ENCODE measurements at places on chromosomes 6 and 20.

GRCh38 chr6:130848945-130849344, 21.7 kb downstream of the SMLR1 start:
- peak; percentile 18 for DNase-seq

GRCh38 chr6:20001286-20001685, 164.1 kb downstream of the ID4 start:
- DNase-seq, result no peak

DNA sequence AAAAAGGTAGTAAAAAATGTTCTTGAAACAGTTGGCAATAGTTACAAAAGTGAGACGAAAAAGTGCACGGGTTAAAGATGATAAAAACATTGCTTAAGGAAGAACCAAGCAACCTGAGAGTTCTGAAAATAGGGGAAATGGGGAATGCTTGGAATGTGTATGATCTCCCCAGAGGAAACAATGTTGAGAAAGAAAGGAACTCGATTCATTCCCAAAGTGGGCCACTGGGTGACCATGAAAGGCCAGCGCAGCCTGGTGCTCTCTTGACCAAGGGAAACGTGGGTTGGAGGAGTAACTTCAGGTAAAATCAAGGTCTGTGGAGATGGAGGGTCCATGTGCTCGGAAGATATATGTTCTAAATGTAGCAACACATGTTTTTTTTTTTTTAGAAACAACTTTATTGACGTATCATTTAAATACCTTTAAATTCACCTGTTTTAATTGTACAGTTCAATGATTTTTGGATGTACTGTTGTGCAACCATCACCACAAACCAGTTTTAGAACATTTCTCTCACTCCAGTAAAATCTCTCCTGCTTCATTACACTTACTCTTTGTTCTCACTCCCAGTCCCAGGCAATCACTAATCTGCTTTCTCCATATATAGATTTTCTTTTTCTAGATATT, 34.5 kb upstream of the CEP85L start:
- DNase-seq, result no peak

- DNase-seq, result no peak
Observed at GRCh38 chr6:114862819-114863218, 520.0 kb upstream of the HS3ST5 start.

GRCh38 chr20:62603021-62603906, 39.0 kb upstream of the SLCO4A1 start:
- peak; percentile 96 for DNase-seq

DNA sequence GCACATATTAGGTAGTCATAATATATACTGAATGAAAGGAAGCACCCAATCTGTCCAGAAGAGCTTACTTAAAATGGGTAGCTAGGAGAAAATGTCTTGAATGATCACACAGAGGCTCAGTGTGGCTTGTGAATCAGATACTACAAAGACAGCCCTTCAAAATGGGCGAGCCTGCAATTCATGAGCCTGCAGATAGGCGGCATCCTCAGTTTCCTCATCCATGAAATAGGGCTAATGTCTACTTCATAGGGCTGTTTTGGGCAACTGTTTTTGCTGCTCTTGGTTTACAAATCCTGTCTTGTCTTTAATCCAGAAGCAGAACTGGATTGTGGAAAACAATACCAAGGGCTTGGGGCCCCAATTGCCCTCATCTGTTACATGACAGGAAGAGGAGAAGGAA, 129.3 kb upstream of the KCNK16 start:
- DNase-seq, result peak; percentile 64

GRCh38 chr20:40009542-40009941, 679.5 kb downstream of the MAFB start:
- DNase-seq, result no peak

DNA sequence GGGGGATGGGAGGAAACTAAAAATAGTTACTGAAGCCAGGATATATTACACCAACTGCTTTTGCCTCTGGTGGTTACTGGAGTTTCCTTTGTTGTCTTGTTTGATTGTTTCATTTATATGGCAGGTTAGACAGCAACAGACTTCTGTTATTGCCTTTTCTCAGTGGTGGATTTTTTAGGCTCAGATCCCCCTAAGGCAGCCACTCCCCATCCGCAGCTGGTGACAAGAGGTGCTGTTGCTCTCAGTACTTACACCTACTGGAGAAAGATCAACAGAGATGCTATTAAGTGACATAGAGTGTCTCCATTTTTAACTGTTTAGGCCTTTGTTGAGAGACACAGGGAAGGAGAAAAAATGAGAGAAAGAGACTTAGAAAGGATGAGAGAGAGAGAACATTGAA, 552.1 kb downstream of the PKHD1 start:
- DNase-seq, result no peak

DNA sequence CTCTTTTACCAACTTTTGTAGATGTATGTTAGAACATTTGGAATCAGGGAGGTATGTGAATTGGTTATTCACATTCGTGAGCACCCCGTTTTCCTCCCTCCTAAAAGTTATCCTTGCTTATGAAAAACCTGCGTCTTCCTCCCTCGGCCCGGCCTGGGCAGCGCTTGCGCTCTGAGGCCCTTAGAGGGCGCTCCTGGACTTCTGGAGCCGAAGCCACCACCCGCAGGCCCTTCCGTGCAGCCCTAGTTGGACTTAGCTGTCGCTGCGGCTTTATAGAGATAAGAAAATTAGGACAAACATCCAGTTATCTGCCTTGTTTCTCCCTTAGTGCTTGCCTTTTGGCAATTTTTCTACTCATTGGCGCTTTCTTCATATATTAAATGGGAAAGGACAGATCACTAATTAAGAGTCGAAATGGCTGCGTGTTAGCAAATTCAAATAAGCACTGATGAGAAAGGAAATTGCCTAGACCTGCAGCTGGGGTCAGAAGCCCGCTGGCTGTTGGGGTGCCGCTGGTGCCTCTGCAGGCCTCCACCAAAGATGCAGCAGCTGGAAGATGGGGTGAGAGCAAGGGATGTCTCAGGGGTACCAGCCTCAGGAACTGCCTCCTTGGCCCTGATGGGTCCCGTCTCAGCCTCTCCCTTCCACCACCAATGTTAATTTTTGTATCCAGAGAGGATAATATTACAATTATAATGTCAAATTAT, 5.2 kb downstream of the FNDC1 start:
- peak; percentile 73 for DNase-seq

- DNase-seq, result peak; percentile 56
Observed at GRCh38 chr20:49186535-49187329, 1.4 kb downstream of the STAU1 start.

DNA sequence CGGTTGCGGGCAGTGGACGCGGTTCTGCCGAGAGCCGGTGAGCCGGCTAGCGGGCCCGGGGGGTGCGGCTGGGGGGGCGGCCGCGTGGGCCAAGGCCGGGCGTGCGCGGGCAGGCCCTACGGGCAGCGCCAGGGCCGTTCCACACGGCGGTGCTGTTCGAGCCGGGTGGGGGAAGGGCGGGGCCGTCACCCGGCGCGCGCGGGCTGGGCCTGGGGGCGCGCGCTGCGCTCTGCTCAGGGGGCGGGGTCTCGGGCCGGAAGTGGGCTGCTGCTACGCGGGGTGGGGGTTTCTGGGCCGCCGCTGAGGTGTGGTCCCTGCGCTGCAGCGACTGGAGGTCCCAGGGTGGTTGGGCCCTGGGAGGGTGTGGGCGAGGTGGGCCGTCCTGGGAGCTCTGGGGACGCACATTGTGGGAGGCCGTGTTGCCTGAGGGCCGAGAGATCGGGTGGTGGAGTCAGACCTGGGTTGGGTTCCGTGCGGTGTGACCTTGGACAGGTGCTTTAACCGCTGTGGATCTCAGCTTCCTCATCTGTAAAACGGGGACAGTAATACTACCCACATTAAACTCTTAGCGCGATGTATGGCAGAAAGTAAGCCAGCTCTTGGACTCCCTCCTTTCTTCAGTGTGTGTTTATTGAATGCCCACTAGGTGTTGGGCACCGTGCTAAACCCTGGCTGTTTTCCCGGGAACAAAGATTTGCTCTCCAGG, 391 bp downstream of the MAPRE1 start:
- peak; percentile 44 for DNase-seq

DNA sequence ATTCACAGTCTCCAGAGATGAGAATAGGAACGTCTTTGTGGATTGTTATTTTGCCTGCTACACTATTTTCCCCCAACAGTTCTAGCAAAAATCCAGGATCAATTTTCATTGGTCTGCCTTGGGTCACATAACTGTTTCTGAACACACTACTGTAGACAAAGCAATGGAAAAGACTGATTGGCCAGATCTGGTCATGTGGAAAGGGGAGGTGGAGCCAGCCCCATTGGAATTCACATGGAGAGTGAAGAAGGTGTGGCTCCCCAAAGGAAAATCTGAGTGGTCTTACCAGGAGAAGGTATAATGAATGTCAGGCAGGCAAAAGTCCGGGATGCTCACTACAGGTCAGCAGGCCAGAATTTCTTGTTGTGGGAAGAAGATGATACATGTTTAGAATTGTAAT, 9.5 kb upstream of the TP53RK start:
- DNase-seq, result no peak

DNA sequence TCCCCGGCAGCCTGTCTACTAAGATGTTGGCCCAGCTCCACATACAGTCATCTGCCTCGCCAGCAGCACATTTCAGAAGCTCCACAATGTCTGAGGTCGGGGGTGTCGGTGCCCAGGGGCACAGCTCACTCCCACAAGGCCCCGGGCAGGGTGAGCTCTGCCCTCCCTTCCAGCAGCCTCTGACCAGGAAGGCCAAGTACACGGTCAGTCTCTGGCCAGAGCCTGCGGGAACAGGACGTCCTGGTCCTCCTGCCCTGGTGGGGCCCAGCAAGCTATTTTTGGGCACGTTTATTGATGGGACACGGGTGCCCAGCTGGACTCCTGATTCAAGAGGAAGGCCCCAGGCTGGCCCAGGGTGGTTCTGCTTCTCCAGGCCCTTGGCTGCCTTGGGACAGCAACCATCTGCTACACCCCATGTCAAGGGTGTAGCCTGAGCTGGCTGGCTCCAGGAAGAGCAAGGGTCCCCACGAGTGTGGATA, 114.9 kb upstream of the PTPN1 start:
- DNase-seq, result peak; percentile 53

GRCh38 chr6:56046576-56046975, 171.2 kb upstream of the BMP5 start:
- peak; percentile 45 for DNase-seq

- DNase-seq, result no peak
Observed at GRCh38 chr6:170212051-170212756, 78.7 kb downstream of the DLL1 start.

GRCh38 chr6:111661541-111662061, 55.9 kb upstream of the TRAF3IP2 start:
- no peak for DNase-seq

- DNase-seq, result no peak
Observed at GRCh38 chr6:80517525-80517924, 411.1 kb downstream of the BCKDHB start.

DNA sequence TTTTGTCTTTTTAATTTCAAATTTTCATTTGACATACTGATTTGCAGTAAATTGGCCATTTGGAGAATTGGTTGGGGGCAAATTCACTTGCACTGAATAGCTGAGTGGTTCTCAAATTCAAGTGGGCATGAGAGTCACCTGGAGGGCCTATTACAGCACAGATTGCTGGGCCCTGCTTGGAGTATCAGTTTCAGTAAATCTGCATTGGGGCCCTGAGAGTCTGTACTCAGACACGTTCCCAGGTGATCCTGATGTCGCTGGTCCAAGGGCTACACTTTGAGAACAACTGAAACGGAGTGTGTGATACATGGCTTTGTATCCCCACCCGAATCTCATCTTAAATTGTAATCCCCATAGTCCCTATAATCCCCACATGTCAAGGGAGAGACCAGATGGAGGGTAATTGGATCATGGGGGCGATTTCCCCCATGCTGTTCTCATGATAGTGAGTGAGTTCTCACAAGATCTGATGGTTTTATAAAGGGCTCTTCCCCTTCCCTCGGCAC, 115.9 kb downstream of the KLHL32 start:
- DNase-seq, result no peak

DNA sequence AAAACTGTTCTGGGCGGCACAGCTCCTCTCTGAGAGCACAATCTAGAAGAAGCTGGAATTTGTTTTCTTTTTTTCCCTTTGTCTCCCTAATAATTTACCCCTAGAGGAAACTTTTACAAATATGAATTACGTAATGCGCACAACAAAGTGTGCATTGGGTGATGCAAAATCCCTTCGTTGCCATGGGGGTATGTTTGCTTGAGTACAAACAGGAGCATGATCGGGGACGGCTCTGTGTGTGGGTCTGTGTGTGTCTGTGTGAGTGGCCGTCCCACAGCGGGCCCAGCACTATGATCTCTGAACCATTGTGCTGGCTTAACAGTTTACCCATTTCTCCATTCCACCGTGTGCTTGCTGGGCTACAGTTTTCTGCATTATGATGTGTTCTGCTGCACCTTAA, 278.2 kb downstream of the CDC5L start:
- no peak for DNase-seq

DNA sequence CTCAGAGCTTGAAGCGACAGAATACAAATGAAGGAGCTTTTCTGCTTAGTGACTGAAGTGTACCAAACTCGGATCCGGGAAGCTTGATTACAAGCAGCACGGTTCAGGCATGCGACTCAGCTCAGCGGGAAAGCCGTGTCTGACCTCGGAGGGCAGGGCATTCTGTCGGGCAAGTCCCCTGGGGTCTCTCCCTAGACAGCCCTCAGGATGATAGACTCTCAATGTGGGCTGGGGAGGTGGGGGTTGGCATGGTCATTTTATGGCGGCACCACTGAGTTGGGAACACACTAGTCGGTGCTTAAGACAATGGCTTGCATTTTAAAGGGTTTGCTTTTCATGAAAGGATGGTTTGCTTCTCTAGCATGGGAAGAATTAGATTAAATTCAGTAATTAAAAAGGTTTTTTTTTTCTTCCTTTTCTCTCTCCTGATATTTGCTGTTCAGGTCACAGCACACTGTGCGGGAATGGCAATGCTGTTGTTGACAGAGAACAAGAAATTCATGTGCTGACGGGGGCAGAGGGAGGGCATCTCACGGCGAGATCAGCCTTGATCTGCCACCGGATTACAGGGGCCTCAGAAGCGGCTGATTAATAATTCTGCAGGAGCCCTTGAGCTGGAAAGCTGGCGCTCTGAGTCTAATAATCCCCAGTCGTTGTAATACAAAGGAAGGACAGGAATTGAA, 80.7 kb upstream of the TRAF3IP2 start:
- DNase-seq, result no peak

GRCh38 chr6:137708481-137708880, 158.6 kb upstream of the TNFAIP3 start:
- no peak for DNase-seq

DNA sequence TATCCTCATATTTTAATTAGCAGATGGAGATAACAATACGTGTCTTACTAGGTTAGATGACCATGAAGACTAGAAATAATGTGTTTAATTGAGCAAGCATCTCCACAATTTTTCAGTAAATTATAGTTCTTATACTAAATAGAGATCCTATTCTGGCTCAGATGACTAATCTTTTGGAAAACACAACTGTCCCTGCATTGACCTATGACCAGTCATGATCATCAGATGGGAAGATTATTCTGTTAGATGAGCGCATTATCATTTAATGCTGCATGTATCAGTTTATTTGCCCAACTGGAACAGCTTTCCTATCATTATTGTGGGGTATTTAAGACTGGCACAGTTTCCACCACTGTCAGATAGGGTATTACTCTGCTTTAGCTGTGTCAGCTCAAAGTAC, 185.5 kb downstream of the MOXD1 start:
- DNase-seq, result no peak

GRCh38 chr20:3993109-3993508, 22.2 kb downstream of the RNF24 start:
- no peak for DNase-seq

- no peak for DNase-seq
Observed at GRCh38 chr6:63510353-63510686, 62.0 kb upstream of the LOC128125822 start.

- peak; percentile 80 for DNase-seq
Observed at GRCh38 chr6:125899726-125900182, 56.8 kb upstream of the HINT3 start.

- DNase-seq, result peak; percentile 74
Observed at GRCh38 chr20:45036044-45036755, 64.7 kb downstream of the KCNS1 start.

GRCh38 chr6:138814179-138814834, 18.4 kb downstream of the ECT2L start:
- no peak for DNase-seq

All from kidney tubule cell (primary cell).